ENCODE measurements at places on chromosomes 2 and 18.

DNA sequence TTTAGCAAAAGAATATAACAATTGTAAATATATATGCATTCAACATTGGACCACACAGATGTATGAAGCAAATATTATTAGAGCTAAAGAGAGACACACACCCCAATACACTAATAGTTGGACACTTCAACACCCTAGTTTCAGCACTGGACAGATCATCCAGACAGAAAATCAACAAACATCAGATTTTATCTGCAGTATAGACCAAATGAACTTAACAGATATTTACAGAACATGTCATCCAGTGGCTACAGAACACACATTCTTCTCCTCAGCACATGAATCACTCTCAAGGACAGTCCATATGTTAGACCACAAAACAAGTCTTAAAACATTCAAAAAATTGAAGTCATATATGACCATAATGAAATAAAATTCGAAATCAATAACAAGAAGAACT lies 22.1 kb upstream of the EVA1A start:
- DNase-seq: no peak

GRCh38 chr18:22132258-22132657 lies 37.1 kb upstream of the GATA6 start:
- DNase-seq: no peak

DNA sequence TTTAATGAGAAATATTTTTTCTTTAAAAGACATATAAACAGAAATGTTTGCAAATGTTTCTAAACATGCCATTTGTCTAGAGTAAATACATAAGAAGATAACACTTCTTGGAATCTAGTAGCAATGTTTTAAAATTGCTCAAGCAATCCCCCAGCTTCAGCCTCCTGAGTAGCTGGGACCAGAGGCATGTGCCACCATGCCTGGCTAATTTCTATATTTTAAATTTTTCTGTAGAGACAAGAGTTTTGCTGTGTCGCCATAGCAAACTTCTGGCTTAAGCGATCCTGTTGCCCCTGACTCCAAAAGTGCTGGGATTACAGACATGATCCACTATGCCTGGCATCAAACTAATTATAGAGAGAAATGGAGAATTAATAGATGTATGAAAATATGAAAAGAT lies 14.6 kb upstream of the MBD2 start:
- DNase-seq: no peak

GRCh38 chr2:203797276-203797675 lies 70.3 kb upstream of the CTLA4 start:
- no peak for DNase-seq

DNA sequence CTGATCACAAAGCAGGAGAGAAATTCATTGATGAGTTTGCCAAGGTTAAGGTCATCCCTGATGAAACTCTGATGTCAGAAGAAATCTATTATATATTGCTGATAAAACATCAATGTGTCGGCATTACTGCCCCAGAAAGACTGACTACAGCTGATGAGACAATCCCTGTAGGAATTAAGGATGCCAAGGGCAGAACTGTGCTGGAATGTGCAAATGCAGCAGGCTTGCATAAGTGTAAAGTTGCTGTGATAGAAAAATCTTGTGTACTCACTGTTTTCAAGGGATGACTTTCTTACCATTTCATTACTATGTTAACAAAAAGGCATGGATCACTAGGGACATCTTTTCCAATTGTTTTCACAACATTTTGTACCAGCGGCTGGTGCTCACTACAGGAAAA lies 19.7 kb upstream of the MARCO start:
- no peak for DNase-seq

GRCh38 chr2:217551252-217551899 lies 451.4 kb downstream of the TNS1 start:
- DNase-seq: no peak

DNA sequence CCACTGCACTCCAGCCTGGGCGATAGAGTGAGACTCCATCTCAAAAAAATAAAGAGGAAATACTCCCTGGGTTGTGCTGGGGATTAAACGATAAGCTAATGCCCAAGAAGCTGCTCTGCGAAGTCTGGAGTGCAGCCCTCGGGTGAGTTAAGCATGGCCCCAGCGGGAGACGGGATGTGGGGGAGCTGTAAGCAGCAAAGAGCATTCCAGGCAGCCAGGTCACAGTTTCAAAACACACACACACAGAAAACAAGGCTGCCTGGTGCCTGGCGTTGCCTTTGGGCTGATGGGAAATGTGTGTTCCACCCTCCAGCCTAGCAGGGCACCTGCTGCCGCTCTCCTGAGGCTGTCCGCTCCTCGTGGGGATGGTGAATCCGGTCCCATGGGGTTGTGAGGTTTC lies 24.1 kb downstream of the ODC1 start:
- DNase-seq: no peak

DNA sequence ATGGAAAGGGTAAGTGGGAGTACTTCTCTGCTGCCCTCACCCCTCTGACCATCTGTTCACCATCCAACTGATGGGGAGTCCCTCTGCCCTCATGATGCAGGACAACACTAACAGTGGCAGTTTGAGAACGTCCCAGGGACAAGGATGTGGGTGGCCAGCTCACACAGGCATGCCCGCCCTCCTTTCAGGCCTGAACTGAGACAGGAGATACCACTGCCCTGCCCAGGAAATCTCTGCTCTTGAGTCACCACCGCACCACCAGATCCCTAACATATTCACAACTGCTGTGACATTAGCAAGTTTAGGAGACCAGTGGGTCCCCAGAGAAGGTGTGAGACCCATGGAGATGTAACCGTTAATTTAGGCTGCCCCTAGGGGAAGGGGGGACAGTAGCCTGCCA lies 66.2 kb downstream of the TRAPPC8 start:
- no peak for DNase-seq

DNA sequence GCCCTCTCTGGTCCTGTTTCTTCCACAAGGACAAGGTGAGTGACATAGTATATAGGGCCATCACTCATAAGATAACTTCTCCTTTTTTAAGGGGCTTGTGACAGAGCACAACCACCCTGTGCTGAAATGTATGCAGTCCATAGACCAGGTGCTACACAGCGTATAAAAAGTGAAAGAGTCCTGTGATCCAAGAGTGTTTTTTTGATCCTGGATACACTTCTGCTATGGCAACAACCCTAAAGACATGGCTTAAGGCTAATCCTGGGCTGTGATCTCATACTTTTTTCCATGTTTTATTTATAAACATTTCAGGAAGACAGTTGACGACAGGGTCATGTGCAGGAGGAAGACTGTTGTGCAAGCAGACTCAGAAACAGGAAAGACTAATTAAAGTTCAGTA lies 400.5 kb upstream of the TCF4 start:
- DNase-seq: no peak

- no peak for DNase-seq
These were observed 135.8 kb downstream of the METTL8 start for GRCh38 chr2:171297956-171298355.

GRCh38 chr18:79380816-79381806 lies 14.6 kb upstream of the NFATC1 start:
- no peak for DNase-seq

GRCh38 chr2:42510191-42510590 lies 16.4 kb upstream of the KCNG3 start:
- no peak for DNase-seq

- DNase-seq: no peak
These were observed 1385.4 kb upstream of the PIK3C3 start for GRCh38 chr18:40569605-40570004.

DNA sequence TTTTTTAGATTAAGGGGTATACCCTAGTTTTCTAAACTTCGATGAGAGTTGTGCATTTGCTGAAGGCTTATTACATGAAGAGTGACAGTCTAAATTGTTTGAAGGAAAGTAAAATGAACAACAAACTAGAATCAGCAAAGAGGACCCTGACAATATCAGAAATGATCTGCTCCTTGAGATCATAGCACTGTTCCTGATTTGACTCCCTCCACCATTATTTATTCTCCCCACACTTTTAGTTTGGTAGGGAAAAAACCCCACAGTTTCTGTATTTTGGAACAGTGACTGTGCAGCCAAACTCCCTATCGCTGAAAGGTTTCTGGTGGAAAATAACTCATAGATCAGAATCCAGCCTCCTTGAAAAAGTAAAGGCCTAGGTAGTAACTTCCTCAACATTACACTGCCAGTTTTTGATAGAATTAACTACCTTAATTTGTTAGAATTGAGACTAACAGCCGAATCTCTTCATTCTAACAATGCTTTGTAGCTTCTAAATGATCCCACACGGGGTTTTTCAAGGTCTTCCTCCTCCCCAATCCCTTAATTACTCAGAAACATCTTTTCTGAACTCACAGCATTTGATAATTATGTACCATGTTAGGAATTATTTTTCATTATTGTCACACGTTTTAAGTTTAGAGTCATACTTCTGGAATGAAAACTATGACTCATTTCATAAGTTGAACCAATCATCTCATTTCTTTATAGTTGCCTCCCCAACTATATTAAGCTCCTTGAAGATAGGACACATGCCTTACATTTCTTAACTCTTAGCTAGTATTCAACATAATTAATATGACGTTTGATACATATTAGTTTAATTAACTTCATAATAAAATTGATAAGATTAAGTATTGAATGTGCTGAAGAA lies 2.9 kb downstream of the MYL12A start:
- DNase-seq: no peak

- DNase-seq: no peak
These were observed 12.4 kb downstream of the XIRP2 start for GRCh38 chr2:166900700-166901099.

DNA sequence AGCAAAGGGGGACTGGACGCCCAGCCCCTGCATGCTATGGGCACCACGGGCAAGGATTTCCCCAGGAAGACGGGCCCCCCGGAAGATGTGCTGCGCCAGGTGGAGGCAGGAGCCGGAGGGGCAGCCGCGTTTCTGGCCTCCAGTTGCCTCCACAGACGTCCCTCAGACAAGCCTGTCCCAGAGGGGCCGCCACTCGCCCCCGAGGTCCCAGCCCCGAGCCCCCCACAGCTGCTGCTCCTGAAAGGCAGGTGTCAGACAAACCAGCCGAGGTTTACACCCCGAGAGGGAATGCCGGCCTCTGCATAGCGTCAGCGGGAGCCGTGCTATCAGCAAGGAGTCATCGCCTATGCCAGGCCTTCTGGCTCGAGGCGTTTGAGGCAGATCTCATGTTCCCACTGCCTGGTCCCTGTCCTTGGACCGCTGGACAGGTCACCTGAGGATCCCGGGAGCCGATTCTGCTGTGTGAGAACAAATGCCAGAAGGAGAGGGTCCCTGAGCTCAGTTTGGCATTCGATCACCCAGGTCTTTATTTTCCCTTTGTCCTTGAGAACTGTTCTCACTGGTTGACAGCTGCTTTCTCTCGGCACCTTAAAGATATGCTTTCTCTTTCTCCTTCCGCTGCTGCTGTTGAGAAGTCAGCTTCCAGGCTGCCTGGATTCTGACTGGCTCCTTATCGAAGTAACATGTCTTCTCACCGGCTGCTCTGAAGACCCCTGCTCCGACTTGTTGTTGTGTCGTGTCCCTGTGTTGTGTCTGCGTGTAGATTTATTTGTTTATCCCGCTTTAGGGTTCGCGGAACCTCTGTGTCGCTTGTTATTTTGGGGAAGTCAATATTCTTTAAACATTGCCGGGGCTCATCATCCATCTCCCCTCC lies 20.6 kb downstream of the CROCC2 start:
- DNase-seq: no peak

- no peak for DNase-seq
These were observed 5.2 kb upstream of the ARID5A start for GRCh38 chr2:96531366-96531765.

GRCh38 chr2:226832061-226832460 lies 3.8 kb upstream of the RHBDD1 start:
- DNase-seq: no peak

- DNase-seq: no peak
These were observed 184.1 kb downstream of the HDAC4 start for GRCh38 chr2:239216614-239217273.

- no peak for DNase-seq
These were observed 242.9 kb downstream of the KCNJ3 start for GRCh38 chr2:154941379-154941778.

- DNase-seq: peak; percentile 12
These were observed 6.9 kb upstream of the FLACC1 start for GRCh38 chr2:201363857-201364560.

DNA sequence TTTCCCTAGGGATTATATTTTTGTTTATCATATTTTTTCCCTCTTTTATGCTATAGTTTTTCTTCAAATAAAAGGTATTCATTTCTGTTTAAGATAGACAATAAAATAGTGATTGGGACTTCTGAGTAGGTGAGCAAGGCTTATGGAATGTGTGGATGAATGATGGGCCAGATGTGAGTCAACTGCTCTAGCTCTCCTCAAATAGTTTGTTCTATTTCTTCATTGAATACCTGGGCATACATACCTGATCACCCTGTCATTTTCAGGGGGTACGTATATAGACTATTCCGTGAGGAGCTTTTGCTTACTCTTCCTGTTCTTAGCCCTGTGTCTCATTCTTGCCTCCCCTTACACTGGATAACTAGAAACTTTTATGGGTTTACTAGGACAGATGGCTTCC lies 41.9 kb downstream of the BABAM2 start:
- DNase-seq: no peak

DNA sequence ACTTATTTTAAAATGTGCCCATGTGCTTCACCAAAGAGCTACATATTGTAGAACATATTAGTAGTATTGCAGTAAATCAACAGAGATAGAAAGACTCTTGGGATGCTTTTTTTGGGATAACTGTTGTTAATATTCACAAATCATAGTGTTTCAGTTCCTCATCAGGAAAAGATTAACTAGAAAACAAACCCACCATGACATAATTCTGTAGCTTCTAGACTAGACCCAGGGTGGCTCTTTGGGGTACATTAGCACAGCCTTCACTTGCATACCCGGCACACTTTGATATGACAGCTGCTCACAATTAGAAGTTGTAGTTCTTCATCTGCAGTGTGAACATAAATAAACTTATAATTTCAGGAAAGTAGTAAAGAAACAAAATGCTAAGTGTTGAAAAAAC lies 154.2 kb downstream of the ATP9B start:
- no peak for DNase-seq

DNA sequence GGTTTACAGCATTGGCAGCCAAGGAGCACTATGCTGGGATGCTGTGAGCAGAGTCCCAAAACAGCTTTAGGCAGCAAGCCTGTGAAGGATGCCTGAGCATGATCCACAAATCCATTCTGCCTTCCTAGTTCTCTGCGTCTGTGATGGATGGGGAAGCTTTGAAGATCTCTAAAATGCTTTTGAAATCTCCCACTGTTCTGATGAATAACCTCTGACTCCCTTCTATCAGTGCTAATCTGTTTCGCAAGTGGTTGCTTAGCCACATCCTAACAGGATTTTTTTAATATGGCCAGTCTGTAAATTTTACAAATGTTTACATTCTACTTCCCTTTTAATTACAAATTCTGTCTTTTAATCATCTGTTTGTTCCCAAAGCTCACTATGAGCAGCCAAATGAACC lies 319.2 kb downstream of the GULP1 start:
- no peak for DNase-seq

GRCh38 chr2:152222975-152223637 lies 47.5 kb upstream of the STAM2 start:
- peak; percentile 30 for DNase-seq

- no peak for DNase-seq
These were observed at the start of gene RSAD2 for GRCh38 chr2:6877402-6878304. Gene RSAD2, plus strand, starts transcription at chr2:6877777. Its CDS starts 24 bp downstream, at chr2:6877801.

GRCh38 chr2:177143444-177143843 lies 69.2 kb upstream of the HNRNPA3 start:
- DNase-seq: no peak

GRCh38 chr2:4900242-4900641 lies 791.9 kb upstream of the SOX11 start:
- no peak for DNase-seq

GRCh38 chr2:97736185-97736584 lies 22.8 kb downstream of the ZAP70 start:
- DNase-seq: no peak

- no peak for DNase-seq
These were observed 53.5 kb upstream of the CAPN13 start for GRCh38 chr2:30860726-30861125.

GRCh38 chr2:207161247-207162123 lies 4.3 kb downstream of the KLF7 start:
- no peak for DNase-seq

Data from NCI-H526 treated with DMSO at 0.1 percent for 48 hours (cell line).